ENCODE measurements at places on chromosomes 3 and 15.
A peak's percentile ranks its signal among the peaks of the same experiment; 100 is the strongest.

GRCh38 chr3:50241163-50241562, 5.2 kb downstream of the GNAI2 start:
- DNase-seq: no peak

DNA sequence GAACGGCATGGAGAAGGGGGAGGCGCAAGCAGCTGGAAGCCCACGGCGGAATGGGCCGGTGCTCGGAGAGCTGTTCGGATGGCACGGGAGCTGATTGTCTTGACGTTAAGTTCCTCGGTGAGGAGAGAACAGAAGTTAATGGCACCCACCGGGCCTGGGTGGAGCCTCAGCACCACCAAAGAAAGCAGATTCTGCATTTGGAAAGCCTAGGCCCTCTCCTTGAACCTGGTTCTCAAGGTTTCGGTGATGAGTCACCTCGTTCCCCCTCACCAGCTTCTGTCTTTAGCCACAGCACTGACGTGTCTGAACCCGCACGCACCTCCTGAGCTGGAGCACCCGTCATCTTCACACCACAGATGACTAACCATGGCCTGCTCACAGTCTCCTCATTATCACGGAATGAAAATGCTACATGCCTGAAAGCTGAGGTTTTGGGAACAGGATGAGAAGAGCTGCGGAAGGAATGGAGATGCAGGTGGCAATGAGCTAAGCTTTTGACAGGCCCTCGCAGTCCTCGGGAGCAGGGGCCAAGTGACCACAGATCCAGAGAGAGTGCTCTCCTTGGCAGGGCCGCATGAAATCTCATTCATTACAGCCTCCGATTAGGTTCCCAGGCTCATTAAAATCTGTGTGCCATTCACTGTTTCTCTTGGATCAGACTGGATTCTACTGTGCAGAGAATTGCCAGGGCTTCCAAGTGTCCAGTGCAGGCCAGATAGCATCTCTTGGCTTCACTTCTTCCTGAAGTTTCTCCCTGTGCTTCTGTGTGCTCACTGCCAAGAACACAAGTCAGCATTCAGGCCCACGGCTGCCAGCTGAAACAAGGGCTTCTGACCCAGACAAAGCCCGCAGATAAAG, 96.3 kb upstream of the DLG1 start:
- DNase-seq: peak; percentile 42

GRCh38 chr3:36895496-36896409, 49.1 kb downstream of the TRANK1 start:
- no peak for DNase-seq

DNA sequence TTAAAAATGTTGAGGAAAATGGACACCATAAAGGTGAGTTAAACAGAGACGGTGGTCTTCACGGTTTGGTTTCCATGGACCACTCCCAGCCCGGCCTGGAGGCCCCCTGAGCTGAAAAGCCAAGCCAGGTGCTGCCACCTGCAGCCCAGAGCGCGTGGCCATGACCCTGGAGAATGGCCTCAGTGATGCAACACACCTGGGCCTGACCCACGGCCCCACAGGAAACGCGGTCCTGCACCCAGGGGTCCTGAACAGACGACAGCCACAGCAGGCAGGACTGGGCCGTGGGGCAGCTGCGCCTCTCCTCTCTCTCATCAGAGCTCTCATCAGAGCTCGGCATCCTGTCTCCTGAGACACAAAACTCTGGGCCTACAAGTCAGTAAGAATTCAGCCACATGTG, 64.1 kb downstream of the NIPA2 start:
- DNase-seq: no peak

DNA sequence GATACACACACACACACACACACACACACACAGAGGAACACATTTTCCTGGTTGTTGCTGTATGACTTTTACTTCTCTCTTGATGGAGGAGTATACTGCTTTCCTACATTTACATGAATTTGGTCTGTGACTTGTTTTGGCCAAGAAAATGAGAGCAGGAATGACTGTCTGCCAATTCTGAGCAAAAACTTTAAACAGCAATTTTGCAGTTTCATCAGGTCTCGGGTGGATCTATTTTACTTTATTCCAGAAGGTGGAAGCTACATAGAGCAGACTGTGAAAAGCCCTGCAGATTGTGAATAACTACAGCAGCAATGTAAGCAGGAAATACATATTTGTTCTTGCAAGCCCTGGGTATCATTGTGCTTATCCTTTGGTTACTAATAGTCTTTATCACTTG, 1350.0 kb upstream of the EPHA6 start:
- no peak for DNase-seq

GRCh38 chr15:43934480-43934879, 107.7 kb downstream of the WDR76 start:
- no peak for DNase-seq

- no peak for DNase-seq
Measured at GRCh38 chr3:42569593-42570142, 12.1 kb downstream of the SEC22C start.

- DNase-seq: no peak
Measured at GRCh38 chr15:63172851-63173451, 15.7 kb upstream of the RPS27L start.

- DNase-seq: no peak
Measured at GRCh38 chr3:177058648-177059047, 138.6 kb downstream of the TBL1XR1 start.

- DNase-seq: no peak
Measured at GRCh38 chr3:76645724-76646123, 394.2 kb upstream of the ROBO2 start.

DNA sequence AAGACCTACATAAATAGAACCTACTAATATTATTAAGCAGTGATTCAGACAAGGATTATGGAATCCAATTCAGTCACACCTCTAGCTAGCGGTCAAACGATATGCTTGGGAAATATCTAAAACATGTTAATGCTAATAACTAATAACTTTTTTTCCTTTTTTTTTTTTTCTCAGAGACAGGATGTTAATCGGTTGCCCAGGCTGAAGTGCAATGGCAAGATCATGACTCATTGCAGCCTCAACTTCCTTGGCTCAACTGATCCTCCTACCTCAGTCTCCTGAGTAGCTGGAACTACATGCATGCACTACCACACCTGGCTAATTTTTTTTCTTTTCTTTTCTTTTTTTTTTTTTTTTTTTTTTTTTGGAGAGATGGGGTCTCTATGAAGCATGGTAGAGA, 124.1 kb downstream of the NR2E3 start:
- no peak for DNase-seq

DNA sequence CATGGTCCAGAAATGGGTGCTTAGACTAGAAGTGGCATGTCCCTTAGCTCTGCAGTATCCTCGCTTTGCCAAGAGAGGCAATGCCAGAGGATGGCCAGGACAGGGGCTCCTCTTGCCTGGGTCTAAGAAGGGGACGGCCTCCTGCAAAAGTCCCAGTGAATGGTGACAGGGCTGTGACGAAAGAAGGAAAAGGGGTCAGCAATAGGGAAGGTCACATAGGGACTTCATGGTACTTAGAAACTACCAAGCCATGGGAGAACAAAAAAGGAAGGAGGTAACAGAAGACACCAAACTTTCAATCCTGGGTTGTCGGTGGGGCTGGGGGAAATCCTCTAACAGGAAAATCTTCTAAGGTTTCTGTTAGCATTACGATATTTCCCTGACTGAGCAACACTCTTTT, 36.2 kb upstream of the ATOSA start:
- DNase-seq: no peak

DNA sequence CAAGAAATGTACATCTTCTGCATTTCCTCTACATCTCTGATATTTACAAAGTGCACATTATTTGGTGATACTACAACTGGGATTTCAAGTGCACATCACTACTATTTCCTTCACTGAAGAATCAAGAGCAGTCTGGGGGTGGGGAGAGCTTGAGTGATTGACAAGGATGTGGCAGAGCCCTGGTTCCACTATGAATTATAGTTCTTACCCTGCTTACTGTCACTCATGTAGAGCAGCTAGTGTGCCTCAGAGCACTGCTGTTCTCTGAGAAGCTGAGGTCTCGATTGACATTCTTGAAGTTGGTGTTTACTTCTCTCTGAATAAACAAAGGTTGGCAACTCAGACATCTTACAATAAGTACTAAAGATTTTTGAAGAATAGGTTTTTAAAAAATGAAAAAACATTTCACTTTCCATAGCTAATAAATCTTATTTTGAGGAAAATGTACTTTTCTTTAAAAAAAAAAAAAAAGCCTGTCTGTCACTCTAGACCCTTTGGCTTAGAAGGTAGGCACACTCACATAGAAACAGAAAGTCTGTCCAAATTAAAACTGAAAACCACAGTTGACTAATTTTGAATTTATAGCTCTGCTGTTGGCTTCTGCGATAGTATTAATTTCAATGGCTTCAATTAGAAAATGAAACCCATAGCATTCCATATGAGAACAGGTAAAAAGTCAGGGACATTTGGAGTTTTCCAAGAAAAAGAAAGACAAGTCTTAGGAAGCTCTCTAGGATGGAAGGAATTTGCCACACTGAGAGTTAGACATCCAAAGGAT, 5.6 kb downstream of the GREM1 start:
- no peak for DNase-seq

DNA sequence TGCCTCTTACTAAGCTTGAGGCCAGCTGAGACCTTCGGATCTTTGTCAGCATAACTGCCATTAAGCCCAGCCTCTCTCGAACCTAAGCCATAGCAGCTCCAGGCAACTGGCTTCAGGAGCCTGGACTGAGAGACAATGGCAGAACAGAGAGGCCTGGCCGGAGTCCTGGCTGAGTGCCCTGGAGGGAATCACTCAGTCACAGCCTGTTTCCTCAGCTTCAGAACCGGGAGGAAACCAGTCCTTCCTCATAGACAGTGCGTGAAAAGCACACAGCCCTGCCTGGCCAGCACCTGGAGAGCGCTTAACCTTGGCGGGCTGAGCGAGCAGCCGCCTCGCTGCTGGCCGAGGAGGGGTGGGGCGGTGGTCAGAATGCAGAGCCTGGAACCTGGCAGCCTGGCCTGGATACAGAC, 21.6 kb downstream of the RNU5B-1 start:
- DNase-seq: no peak

DNA sequence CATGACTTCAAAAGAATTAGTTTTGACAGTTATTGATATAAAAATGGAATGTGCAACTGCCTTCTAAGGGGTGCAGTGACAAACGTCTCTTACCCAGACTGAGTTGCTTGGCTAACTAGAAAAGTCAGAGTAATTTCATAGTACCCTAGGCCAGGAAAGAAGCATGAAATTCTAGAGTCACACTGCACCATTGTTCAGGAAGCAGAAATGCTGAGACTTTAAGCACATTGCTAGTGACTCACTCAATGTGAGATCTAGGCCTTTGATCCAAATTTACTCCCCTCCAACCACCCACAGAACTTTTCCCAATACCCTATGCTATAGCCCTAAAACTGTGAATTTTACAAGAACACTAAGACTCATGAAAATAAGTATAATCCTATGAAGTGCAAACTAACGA, 110.8 kb downstream of the DUT start:
- DNase-seq: no peak

GRCh38 chr3:141021261-141021660, 29.9 kb upstream of the SPSB4 start:
- DNase-seq: no peak

DNA sequence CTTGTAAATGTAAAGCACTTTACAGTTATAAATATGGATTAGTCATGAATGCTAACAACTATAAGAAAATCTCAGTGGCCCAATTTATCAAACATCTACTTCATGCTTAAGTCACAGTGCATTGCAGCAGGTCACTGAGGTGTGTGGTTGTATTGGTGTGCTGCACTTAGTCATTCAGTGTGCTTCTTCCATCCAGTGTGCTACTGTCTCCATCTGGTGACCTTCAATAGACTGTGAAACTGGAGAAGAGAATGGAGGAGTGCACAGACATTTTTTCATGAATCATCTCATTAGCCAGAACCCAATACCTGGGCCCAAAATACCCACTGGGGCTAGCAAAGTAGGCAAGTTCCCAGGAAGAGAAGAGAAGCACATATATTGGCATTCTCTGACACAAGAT, 199.6 kb downstream of the SHOX2 start:
- no peak for DNase-seq

GRCh38 chr15:57410373-57410772, 34.1 kb downstream of the CGNL1 start:
- DNase-seq: no peak

DNA sequence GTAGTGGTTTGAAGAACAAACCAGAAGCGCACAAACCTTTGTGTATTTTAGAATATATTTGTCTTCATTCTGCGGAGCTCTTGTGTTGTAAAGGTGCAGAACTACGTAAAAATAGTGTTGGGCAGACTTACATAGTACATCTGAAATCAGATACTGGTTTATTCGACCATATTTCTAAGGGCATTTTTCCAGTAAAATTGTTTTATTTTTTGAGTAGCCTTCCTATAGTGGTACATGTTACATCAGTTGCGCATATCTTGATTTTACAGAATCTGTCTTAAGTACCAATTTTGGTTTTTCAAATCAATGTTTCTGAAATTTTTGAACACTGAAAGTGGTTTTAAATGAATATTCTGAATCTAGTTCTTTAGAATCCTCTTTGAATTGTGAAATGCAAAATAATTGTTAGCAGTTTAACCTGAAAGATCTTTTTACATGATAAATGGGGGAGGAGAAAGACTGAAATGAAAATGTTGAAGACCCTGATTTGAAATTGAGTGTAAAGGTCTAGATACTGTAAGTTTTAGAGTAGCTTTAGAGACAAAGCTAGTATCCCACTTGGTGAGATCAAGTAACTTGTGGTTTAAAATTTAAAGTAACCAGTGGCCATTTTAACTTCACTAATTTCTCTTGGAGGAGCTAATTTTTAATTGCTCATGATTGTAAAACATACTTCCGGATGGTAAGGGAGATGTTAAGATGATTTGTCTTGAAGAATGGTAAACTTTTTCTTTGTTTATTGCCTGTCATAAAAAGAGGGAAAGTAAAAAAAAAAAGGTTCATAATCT, 15.5 kb upstream of the CHD2 start:
- no peak for DNase-seq

DNA sequence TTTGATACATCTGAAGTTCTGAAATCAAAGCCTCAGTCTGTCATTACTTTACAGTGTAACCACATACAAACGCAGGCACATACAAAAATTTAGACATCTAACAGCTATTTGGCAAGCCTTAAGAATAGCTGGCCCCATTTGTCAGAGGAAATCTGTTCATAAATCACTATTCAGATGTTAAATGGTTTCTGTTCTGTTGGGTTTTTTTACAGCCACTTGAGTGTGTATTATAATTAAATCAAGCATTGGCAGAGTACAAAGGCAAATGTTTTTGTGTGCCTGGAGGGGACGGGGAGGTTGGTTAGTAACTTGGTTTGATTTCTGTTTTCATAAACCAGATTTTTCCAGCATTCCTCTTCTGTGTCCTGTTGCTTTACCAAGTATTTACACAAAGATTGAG, 24.1 kb downstream of the PIGB start:
- no peak for DNase-seq

DNA sequence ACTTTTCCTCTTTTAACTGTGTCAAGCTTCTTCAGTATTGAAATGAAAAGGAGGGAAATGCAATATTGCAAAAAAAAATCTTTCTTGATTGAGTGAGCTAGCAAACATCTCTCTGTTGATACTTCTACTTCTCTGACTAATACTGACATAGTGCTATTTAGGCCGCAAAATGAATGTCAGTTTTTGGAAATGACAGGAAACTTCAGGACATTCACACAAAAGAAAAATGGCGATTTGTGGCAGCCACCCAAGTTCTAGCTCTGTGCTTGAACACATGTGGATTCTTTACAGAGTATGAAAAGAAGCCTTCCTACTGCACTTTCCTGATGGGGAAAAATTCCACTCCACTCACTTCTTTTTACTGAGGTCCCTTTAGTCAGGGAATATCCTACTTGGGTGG, 486.8 kb upstream of the ALCAM start:
- DNase-seq: no peak

- DNase-seq: no peak
Measured at GRCh38 chr3:186960347-186960746, 30.0 kb downstream of the ST6GAL1 start.
